AG08395 (cell line): ENCODE measurements at places on chromosomes 7 and 10.

- peak; percentile 73 for DNase-seq
Observed at GRCh38 chr7:45574669-45575500, 717 bp downstream of the ADCY1 start.

- peak; percentile 17 for DNase-seq
Observed at GRCh38 chr10:112915590-112916572, 34.2 kb upstream of the TCF7L2 start.

- peak; percentile 11 for DNase-seq
Observed at GRCh38 chr10:102868911-102869257, 386 bp upstream of the AS3MT start.

DNA sequence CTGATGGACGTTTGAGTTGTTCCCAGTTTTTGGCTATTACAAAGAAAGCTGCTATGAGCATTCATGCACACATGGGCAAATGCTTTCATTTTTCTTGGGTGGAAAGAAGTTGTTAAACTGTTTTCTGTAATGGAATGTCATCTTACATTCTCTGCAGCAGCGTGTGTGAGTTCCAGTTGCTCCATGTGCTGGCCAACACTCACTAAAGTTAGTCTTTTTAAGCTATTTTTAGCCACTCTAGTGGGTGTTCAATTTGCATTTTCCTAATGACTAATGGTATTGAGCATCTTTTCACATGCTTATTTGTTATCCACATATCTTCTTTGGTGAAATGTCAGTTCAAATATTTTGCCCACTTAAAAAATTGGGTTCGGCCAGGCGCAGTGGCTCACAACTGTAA, 82.8 kb upstream of the COL13A1 start:
- peak; percentile 24 for DNase-seq

GRCh38 chr7:80929619-80930018, 10.8 kb upstream of the SEMA3C start:
- peak; percentile 59 for DNase-seq

DNA sequence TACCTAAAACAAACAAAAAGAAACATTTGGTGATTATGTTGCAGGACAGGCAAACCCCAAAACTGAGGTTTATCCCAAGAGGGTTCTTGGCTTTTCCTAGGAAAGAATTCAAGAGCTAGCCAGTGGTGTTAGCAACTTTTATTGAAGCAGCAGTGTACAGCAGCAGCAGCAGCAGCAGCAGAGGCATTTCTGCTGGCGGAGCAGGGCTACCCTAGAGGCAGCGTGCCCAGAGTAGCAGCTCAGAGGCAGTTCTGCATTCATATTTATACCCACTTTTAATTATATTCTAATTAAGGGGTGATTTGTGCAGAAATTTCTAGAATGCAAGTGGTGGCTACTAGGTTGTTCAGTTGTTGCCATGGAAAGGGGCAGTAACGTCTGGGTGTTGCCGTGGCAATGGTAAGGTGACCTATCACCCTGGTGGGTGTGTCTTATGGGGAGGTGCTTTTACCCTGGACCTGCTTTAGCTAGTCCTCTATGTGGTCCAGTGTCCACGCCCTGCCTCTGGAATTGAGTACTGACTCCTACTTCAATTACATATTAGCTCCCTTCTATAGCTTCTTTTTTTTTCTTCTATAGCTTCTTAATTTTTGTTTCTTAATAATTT, 53.9 kb downstream of the VCL start:
- no peak for DNase-seq

DNA sequence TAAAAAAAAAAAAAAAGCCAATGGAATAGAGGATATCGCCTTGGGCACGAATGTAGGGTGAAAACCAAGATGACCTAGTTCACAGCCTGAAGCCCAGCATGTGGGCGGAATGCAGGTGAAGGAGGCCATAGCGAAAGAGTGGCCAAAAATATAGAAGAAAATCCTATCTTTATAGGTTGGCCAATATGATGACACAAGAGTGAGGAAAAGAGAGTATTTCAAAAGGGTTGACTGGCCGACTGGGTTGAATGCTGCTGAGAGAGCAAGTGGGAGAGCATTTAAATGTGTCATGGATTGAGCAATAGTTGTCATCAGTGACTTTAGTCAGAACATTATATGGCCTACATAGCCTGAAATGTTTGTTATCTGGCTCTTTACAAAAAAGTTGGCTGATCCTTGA, 17.2 kb upstream of the GLI3 start:
- DNase-seq, result peak; percentile 65

- no peak for DNase-seq
Observed at GRCh38 chr7:32025381-32026082, 44.7 kb downstream of the PDE1C start.

DNA sequence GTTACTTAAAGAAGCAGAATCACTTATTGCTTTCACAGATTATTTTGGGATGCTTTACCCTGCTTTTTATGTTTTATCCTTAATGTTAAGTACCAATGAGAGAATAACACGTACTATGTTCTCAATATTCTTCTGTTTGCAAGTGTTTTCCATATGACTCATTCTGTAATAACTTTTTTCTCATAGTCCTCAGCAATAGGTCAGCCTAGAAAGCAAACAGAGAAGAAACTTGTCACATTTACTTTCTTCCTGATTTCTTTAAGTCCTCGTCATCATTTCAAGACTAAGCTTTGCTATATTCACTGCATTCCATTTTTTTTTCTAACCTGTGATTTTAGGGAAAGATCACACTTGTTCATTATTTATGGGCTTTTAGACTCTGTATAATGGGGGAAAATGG, 6.8 kb upstream of the AGR2 start:
- peak; percentile 49 for DNase-seq

DNA sequence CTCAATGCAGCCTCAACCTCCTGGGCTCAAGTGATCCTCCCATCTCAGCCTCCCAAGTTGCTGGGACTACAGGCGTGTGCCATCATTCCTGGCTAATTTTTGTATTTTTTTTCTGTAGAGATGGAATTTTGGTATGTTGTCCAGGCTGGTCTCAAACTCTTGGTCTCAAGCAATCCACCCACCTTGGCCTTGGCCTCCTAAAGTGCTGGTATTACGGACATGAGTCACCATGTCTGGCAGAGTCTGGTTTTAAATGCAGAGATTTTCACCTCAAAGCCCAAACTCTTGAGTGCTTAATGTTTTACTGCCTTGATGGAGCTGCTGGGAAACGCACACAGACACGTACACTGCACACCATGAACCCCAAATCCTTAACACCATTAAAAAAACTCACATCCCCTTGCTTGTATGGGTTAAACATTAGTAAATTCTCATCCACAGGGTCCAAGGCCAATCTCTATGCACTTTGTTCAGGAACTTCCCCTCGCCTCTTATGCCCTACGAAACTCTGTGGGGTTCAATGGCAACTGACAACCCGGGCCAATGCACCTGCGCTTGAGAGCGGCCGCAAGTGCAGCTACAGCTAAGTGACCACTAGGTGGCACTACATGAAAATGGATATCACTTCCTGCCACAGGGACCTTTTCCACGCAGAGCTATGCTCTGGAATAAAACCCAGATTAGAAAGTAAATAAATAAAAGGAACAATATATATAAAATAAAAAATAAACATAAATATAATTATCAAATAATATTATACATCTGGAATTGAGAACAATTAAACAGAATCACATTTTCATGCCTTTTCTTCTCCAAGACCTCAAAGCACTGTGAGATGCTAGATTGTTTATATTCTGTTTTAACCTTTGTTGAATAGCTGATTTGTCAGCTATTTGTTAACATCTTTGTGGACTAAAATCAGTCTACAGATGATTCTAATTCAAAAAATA, 66.9 kb upstream of the AFAP1L2 start:
- DNase-seq, result peak; percentile 75

DNA sequence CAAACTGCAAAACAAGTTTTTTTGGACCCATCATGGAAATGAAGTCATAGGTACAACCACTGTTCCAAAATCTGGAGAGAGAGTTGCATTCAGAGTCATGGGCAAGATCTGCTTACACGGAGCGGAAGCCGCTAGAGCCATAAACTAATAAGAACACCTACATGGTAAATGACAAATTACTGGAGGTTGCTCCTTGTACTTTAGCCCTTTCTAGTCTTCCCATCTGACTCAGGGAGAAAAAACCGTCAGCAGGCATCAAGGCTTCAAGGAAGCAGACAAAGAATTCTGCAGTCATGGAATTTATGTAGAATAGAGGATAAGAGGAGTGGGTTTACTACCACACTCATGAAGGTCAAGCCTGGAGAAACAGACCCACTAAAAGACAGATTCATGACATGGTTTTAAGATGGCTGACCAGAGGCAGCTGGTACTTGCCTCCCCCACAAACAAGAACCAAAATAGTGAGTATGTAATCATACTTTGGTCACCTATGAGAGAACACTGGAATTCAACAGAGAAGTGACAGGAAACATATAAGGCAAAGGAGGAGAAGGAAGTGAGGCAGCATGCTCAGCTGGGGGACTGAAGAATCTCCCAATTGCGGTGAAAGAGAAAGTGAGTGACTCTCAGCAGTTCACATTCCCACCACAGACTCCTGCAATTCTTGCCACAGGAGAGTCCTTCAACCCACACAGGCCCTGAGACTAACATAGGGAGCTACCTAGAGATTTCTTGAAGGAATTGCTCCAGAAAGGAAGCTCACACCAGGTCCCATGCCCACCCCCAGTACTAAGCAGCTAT, 42.4 kb upstream of the ASAH2 start:
- no peak for DNase-seq

- DNase-seq, result no peak
Observed at GRCh38 chr7:348480-348844, 58.5 kb downstream of the FOXL3 start.

DNA sequence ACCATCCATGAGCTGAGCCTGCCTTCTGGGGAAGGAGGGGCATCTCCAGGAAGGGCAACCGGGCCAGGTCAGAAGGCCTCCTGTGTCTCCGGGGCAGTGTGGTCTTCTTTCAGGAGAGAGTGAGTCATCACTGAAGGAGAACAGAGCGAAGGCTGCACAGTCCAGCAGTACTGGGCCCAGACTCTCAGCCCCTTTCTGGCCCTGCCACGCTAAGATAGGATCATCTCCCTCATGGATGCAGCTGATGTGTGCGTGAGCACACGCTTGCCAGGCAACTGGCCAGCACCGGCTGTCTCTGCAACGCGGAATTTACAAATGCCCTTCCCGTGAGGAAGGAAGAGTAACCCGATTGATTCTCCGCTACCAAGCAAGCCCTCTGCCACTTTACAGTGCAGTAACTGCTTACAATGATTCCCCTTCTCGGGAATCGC, 328.2 kb downstream of the TNS3 start:
- DNase-seq, result peak; percentile 82

DNA sequence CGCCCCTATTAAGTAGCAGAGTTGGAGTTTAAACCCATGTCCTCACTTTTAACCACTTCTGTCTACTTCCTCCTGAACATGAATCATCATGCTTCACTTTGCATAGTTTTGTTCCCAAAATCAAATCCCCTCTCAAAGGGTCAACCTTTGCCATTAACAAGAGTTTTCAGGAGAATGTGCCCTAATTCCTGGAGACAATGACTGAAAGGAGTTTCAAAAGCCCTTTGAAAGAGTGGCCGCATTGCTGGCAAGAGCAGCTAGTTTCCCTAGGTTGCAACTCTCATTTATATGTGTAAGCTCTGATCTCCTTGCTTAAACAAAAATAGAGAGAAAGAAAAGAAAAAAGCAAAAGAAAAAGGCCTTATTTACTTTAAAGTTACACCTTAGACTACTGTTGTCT, 9.2 kb downstream of the LGI1 start:
- no peak for DNase-seq

DNA sequence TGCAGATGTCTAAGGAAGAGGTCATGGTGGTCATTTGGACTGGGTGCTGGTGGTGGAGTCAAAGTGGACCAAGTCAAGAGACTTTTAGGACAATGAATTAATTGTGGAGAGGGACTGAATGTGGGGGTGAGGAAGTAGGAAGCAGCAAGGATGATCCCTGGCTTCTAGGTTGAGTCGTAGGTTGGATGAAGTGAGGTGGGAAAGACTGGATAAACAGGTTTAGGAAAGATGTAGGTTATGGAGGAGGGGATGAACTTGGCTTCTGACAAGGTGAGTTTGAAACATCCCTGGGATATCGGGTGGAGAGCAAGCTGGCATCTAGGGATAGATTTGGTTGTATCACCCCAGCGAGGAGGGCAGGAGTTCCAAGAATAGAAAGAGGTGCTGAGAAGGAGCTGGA, 7.6 kb downstream of the SEMA4G start:
- no peak for DNase-seq

DNA sequence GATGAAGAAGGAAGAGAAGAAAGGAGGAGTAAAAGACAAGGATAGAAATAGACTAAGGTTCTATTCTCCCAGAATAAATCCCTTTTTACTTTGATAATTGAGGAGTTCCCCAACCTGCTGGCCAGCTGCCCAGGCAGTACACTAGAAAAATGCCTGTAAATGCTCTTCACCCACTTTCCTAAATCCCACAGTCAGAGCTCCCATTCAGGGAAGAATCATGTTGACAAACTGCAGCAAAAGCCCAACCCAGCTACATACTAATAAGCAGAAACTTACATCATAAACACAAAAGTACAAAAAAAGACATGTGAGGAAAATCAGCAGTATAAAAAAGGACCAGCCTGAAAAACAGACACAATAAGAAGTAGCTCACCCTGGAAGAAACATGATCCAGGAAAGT, 15.8 kb upstream of the KDM7A start:
- no peak for DNase-seq

GRCh38 chr10:49164559-49165188, 23.5 kb downstream of the TMEM273 start:
- no peak for DNase-seq

DNA sequence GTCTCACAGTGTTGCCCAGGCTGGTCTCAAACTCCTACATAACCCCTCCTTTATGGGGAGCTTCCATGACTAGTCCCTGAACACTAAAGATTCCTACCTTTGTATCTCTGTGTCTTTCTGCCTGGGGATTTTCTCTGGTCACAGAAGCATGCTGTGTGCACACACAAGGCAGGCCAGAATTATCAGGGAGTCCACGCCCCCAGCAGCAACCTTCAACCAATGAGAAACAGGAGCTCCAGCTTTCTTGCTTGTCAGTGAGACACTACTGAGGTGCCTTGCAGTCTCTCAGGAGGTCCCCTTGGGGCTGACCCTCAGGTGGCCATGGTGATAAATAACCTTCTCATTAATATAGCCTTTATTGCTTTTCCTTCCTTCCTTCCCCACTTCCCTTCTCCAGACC, 45.1 kb upstream of the AUTS2 start:
- no peak for DNase-seq

DNA sequence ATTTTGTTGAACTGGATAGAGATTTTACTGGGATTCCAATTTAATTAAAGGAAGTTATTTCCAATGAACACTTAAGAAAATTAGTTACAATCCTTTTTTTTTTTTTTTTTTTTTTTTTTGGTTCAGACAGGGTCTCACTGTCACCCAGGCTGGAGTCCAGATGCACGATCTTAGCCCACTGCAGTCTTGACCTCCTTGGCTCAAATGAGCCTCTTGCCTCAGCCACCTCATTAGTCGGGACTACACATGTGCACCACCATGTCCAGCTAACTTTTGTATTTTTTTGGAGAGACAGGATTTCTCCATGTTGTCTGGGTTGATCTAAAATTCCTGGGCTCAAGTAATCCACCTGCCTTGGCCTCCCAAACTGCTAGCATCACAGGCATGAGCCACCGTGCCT, 2.5 kb upstream of the ARL5B start:
- DNase-seq, result no peak

DNA sequence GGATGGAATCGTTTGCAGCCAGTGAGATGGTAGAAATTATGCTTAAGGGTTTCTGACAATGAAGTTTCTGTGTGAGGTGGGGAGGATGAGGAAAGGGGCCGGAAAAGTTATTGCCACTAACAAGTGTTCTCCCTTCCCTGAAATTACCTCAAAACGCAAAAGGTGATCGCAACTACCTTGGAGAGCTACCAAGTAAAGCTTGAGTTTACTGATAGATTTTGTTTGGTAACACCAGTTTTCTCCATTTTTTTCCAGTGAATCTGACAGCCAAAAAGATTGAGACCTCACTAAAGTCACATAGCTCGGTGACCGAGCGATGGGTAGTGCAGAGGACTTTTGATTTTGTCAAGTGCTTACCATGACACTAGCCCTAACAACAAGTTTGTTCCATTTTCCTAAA, 1.6 kb downstream of the SUV39H2 start:
- no peak for DNase-seq
